ENCODE measurements at places on chromosomes 12 and 14. TPM values are rescaled to one million over a fixed set of nuclear protein-coding genes. Genes with fewer than 3 reads are reported as not detected.

Gene LUM
- 43.3 TPM for total RNA-seq

Gene TCL1B
- not detected for total RNA-seq

Gene ANAPC5
- total RNA-seq, result 138 TPM

Gene MIP
- total RNA-seq, result not detected

Gene DAO
- 3.7 TPM for total RNA-seq

Gene DNAAF2
- 9.6 TPM for total RNA-seq

Gene MDGA2
- total RNA-seq, result not detected

Gene TAS2R31
- 17.2 TPM for total RNA-seq

Gene SYNE3
- total RNA-seq, result 14.9 TPM

Gene ERBB3
- total RNA-seq, result 343 TPM

Gene TGFB3
- total RNA-seq, result 20.6 TPM

DNA sequence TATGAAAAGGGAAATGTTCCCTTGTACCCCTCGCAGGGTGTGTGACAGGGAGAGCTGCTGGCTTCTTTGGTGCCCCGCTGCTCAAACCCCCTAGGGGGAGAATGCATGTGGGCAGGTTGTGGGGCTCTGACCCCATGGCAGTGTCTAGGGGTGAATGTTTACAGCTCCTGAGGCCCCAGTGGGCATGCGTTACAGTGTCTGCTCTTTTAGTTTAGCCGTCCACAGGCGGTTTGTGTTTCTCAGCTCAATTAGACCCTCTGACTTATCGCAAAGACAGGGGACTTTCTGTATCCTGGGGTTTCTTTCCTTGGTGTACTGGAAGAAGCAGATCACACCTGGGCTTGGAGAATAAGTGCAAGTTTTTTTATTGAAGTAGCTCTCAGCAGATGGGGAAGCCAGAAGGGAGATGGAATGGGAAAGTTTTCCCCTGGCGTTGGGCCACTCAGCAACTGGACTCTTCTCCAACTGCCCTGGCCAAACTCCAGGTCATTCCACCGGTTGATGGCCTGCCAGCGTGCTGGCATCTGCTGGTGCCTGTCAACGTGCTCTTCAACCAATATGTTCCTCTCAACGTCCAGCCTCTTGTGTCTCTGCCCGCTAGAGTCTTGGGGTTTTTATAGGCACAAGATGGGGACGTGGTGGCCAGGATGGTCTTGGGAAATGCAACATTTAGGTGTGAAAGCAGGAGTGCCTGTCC is 720.9 kb downstream of the FSCB start:
- no peak for DNase-seq

- DNase-seq, result no peak
Measured at GRCh38 chr14:76067536-76067935, 82.0 kb downstream of the IFT43 start.

- no peak for DNase-seq
Measured at GRCh38 chr12:69000540-69001243, 67.7 kb upstream of the CPM start.

- peak; percentile 24 for DNase-seq
Measured at GRCh38 chr12:21169878-21170472, 39.0 kb downstream of the SLCO1B1 start.

GRCh38 chr12:13223941-13224340 is 27.4 kb downstream of the EMP1 start:
- no peak for DNase-seq

DNA sequence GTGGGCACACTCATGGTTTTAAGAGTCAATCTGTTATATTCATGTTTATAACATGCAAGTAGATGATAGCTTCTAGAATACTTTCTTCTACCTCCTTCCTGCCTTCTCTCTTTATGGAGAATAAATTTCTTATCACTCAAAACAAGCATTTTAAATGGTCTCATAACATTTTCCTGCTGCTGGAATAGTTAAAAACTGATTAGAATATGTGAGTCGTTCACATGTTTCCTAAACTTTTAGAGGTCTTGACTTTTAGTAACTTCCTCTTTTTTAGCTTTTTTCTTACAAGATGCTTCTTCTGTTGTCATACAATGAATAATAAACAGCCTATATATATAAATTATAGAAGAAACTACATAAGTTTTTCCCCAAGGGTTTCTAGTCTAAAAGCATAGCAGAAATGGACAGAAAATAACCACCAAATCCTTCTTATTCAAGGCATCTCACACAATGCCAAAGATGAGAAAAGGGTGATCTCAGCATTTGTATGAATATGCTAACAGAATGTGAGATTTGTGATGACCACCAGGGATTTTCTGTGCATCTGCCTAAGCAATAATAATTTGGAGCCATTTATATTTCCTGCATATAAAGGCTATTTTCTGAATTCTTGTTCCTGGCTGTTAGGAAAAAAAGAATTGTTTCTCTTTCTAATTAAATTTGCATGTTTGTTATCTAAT is 127.8 kb downstream of the DAAM1 start:
- no peak for DNase-seq

DNA sequence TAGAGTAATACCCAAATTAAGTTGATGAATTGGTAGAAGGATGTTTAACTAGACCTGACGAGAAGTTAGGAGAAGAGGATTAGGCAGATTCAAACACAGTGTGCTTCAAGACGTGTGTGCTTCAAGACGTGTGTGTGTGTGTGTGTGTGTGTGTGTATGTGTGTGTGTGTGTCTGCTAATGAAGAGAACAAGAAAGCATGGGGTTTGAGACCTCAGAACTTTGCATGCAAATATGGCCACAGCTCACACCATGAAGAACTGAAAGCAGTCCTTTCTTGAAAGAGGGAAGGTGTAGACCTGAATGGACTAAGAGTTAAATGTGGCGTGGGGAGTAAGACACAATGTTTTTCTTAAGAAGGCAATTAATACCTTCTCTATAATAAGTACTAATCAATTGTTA is 32.5 kb upstream of the SSPN start:
- no peak for DNase-seq

DNA sequence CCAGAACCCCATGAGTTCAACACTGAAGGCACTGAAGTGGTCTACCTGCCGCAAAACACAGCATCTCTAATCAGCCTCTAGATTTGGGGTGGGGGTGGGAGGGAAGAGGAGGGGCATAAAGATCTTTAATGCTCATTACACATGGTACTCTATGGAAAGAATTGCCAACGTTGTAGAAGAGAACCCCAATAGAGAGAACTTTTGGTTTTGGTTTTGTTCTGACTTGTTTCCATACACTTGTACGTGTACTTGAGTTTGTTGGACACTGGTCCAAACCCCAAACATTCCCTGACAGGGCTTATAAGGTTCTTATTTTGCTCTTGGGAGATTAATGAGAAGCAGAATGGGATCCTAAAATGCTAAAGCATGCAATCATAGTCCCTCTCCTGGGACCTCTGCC is 31.0 kb downstream of the GNPTAB start:
- DNase-seq, result no peak

DNA sequence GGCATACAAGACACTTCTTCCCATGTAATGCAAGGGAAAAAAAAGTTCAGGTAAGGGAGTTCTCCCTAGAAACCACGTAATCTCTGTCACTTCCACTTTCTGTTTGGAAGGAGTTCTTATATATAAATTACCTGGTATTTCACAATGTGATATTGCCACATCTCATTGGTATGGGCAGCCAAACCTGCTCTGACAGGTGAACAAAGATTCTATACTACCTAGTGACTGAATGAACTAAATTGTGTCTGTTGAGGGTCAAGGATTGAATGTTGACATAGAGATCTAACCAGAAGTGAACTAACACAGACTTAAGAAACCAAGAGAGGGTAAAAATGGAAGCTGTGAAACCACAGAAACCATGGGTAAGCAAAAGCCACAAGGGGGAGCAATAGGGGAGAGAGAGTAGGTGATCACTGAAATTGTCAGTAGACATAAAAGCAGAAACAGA is 161.3 kb downstream of the RPL10L start:
- no peak for DNase-seq

DNA sequence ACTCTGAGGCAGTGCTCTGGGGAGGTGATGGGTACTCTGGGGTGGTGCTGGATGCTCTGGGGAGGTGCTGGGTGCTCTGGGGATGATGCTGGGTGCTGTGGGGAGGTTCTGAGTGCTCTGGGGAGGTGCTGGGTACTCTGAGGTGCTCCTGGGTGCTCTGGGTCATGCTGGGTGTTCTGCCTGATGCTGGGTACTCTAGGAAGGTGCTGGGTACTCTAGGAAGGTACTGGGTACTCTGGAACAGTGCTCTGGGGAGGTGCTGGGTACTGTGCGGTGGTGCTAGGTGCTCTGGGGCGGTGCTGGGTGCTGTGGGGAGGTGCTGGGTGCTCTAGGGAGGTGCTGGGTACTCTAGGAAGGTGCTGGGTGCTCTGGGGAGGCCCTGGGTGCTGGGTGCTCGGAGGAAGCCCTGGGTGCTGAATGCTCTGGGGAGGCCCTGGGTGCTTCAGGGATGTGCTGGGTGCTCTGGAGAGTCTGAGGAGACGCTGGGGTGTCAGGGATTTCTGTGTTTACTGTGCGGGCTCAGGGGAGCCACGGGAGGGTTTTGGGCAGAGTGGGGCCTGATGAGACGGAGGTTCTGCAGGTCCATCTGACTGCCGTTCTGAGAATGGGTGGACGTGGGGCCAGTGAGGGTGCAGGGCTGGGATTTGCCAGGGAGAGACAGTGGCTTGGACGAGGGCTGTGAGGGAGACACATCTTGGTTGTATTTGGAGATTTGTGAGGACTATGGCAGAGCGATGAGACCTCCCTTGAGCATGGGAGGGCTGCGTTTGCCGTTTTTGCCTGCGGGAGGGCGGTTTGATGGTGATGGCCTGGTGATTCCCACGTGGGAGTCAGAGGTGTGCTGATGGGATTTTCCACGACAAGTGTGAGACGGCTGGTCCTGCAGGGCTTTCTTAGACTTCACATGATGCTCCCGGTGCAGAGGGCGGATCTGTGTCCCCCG is 30.0 kb downstream of the MMP17 start:
- no peak for DNase-seq

DNA sequence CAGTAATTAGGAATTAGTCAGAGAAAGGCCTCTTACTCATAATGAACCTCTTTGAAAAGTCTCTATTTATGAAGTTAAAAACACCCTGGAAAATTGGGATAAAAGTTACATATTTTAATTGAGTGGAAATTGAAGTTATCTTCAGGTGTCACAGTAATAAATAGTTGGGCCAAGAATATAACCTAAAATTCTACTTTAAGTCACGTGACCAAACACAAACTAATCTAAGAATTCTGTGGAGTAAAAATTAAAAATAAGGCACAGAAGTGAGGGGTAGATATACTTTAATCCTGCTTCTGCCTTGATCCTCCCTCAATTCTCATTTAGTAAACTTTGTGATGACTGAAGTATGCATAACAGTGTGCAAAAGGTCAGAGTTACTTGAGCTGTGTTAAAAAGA is 226.4 kb downstream of the NAV3 start:
- DNase-seq, result no peak

DNA sequence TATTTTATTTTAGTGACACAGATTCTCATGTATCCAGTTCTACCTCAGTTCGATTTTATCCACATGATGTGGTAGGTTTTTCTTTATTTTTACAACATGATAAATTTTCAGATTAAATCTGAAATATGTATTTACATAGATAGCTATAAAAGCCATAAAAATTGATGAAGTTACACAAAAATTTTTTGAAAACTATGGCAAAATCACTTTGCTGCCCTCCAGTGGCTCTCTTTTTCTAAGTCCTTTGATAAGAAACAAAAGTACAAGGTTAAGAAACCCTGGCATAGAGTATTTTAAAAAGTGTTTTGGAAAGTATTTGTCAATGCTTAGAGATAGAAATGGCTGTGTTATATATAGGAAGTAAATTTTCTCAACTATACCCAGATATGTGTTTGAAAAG is 104.2 kb downstream of the PCNX1 start:
- DNase-seq, result no peak

- no peak for DNase-seq
Measured at GRCh38 chr12:62517887-62518286, 51.3 kb downstream of the MON2 start.

DNA sequence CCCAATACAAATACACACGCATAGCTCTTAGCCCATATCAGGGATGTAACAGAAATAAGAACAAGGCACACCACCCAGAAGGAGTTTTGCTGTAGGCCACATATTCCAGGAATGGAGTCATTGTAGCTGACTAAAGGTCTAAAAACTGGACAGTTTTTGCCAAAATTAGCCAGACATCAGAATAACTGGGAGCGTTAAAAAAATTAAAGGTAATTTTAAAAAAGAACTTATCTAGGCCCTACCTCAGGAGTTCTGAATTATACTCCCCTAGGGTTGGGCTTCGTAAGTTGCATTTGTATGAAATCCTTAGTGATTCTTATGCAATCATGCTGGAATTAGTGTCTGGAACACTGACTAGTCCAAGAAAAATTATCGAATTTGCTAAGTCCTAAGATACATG is 987.7 kb downstream of the GALC start:
- no peak for DNase-seq

- DNase-seq, result no peak
Measured at GRCh38 chr14:96925422-96925821, 128.2 kb downstream of the VRK1 start.

GRCh38 chr12:123253641-123254459 is 17.8 kb downstream of the CDK2AP1 start:
- no peak for DNase-seq

GRCh38 chr12:86233126-86233525 is 23.1 kb downstream of the MGAT4C start:
- DNase-seq, result no peak

- DNase-seq, result no peak
Measured at GRCh38 chr12:24034160-24034559, 84.7 kb upstream of the SOX5 start.

GRCh38 chr12:131751335-131751734 is 40.4 kb downstream of the SFSWAP start:
- no peak for DNase-seq

- DNase-seq, result no peak
Measured at GRCh38 chr12:27844366-27845090, 64.5 kb upstream of the MANSC4 start.

DNA sequence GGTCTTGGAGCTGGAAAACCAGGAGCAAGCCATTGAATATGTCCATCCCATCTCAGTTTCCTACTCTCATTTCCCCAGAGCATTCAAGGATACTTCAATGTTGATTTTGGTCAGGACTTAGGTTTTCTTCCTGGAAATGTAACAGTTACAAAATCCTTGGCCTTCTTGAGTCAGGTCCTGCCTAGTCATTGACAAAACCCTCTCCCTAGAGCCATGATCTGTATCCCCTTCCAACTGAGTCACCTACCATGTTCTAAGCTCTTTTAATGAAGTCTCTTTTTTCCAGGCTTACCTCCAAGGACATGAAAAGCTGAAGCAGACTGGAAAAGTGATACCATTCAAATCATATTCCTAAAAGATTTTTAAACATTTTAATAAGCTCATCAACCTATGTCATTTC is 549.2 kb downstream of the GALC start:
- DNase-seq, result no peak
